ENCODE measurements at places on chromosomes 7 and 10.

GRCh38 chr7:136009488-136010079 is 32.4 kb upstream of the MTPN start:
- no peak for DNase-seq

GRCh38 chr7:16428672-16429071 is 7.3 kb upstream of the CRPPA start:
- no peak for DNase-seq

GRCh38 chr7:5450549-5451327 is 27.1 kb upstream of the TNRC18 start:
- no peak for DNase-seq

GRCh38 chr7:84152995-84153394 is 41.6 kb downstream of the SEMA3A start:
- no peak for DNase-seq

- no peak for DNase-seq
These were observed 165.0 kb upstream of the TBX20 start for GRCh38 chr7:35418716-35419390.

DNA sequence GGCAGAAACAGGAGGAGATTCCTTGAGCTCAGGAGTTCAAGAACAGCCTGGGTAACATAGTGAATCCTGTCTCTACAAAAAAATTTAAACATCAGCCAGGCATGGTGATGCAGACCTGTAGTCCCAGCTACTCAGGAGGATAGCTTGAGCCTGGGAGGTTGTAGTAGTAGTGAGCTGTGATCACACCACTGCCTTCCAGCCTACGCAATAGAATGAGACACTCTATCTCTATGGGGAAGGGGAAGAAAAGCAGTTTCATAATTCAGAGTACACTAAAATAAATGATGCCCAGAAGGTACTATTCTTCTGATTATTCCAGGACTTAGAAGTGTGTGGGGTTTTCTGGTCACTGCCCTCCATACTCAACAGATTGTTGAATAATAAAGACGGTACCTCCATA is 177.3 kb downstream of the KMT2E start:
- DNase-seq = no peak

All from stimulated activated CD4-positive, alpha-beta T cell treated with anti-CD3 and anti-CD28 coated beads, Interleukin-4, amount 100 ng/mL, for 48 hours (primary cell).